ENCODE measurements at places on chromosomes 12 and 14.

DNA sequence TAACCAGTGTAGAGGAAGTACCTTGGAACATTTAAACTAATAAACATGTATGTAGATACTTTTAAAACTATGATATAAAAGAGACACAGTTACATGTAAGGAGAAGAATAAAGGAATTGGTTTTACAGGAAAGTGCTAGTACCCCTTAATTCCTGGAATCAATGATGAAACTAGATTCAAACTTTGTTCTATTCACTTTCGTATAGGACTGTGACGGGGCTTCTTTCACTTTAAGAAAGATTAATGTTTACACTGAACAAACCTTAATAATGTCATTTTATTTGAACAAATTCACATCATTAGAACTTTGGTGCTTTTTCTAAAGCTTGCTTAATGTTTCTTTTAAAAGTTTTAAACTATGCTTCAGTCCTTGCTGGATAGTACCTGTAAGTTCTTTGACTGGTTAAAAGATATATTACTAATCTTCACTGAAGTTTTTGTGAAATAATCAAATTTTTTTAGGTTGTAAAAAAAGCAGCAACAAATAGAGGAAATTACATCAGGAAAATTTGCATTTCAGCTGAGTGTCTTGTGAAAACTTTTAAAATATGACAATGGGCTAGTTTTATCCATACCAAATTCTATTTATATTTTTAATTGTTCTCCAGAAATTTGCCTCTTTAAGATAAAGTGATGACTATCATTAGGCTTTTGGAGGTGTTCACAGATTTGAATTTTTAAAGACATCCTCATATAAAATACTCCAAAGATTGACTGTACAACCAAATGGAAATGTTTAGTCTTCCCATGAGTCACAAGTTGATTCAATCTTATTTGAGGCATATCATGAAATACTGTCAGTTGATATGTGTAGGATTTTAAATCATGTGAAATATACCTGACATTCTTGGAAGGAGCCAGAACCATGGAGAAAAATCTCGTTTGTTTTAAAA lies 36.2 kb downstream of the PAPOLA start:
- DNase-seq = no peak

DNA sequence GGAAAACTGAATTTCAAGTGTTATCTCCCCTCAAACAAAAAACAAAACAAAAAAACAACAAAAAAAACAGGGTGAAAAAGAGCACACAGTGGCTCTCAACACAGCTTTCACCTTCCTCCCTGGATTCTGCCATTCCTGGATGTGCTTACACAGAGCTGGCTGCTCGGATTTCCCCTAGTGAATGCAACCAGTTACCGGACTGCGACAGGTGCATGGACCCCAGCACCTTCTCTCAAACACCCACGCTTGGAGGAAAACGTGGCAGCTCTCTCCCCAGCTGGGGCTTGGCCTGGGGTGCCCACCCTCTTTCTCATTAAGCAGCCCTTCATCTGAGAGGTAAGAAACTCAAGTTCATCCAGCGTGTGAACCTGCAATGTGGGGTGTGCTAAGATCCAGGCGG lies 33.5 kb upstream of the DICER1 start:
- no peak for DNase-seq

DNA sequence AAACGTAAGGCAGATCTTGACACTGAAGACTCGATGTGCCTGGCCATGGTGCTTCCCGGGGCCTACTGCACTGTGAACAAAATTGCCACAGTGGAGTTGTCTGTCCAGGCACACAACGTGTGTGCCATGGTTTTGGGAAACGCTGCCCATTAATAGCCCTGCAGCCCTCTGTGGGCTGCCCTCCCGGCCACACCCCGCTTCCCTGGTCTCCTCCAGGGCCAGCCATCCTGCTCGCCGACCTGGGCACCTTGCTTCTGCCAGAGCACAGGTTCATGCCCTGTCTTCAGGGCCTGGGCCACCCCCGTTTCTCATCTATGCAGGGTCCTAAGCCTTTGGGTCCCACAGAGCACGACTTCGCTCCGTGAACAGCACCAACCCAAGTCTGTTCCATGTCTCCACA lies 18.9 kb downstream of the MEG3 start:
- DNase-seq = no peak

DNA sequence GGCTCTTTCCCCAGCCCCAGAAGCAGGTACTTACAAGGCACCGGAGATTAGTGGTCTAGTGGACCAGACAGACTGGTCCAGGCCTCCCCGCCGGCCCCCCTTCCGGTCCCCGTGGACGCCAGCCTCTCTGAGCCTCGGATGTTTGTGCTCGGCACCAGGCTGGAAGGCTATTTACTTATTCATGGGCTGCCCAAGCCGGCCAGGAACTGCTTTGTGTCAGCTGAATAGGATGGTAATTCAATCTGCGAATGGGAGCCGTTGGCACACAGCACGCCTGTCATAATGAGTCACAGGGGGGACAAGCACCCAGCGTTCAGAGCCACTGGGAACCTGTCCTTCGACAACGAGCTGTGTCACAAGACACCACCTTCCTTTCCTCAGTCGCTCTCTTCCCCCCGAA lies 82.3 kb downstream of the RIMBP2 start:
- no peak for DNase-seq

DNA sequence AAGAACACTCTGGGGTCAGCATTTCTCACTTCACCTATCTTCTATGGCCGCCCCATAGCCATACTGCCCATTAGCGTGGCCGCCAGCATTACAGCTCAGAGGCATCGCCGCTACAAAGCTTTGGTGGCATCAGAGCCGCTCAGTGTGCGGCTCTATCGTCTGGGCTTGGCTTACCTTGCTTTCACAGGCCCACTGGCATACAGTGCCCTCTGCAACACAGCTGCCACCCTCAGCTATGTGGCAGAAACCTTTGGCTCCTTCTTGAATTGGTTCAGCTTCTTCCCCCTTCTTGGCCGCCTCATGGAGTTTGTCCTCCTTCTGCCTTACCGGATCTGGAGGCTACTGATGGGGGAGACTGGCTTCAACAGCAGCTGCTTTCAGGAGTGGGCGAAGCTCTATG lies 2.6 kb downstream of the DNAJC22 start:
- no peak for DNase-seq

DNA sequence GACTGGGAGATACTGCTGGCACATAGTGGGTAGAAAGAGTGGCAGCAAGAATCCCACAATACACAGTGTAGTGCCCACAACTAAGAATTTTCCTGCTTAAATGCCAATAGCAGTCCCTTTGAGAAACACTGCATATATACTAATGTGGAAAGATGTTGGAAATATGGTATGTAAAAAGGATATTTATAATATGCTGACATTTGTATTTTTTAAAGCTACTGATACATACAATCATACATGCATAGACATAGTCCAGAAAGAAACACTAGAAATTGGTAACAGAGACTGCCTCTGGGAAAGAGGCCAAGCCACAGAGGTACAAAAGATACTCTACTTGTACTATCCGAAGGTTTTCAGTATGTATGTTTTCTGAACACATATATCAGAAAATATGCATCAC lies 30.3 kb downstream of the TRIP11 start:
- no peak for DNase-seq

GRCh38 chr12:19833775-19834501 lies 394.6 kb downstream of the AEBP2 start:
- DNase-seq = no peak

DNA sequence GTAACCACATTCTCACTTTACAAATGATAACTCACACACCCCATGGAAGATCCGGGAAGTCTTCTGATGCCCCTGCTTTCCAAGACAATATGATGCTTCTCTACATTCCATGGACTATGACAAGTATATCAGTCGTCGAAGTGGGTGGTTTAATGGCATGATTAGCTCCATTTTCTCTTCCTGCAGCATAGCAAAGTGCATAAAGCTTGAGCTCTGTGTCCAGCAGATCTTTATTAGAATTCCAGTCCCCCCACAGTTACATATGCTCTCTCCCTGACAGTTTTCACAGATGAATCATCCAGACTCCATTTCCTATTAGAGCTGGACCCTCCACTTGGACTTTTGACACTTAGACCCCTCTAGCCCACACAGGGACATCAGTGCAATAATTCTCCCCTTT lies 174.9 kb downstream of the BCAT1 start:
- no peak for DNase-seq

DNA sequence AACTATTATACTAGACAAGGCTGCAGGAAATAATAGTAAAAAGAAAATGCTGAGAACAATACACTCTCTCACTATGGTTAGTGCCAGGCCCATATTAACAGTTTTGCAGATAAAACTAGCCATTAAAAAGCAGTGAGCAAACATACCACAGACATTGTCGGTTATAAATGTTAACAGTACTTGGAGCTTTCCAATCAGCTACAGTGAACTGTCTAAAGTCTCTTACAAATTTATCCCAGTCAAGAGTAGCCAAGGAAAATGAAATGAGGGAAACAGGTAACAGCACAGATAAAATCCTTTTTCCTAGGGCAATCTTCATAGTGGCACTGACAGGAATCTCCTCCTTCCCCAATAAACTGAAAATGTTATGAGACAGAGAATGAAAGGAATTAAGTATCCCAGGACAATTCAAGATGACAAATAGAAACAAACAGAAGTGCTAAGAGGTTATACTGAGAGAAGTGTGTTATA lies 30.8 kb downstream of the PAWR start:
- no peak for DNase-seq

All from naive thymus-derived CD8-positive, alpha-beta T cell (primary cell).